ENCODE measurements at places on chromosomes 2 and 18.

- no peak for DNase-seq
Observed at GRCh38 chr2:222949690-222950323, 89.0 kb downstream of the ACSL3 start.

DNA sequence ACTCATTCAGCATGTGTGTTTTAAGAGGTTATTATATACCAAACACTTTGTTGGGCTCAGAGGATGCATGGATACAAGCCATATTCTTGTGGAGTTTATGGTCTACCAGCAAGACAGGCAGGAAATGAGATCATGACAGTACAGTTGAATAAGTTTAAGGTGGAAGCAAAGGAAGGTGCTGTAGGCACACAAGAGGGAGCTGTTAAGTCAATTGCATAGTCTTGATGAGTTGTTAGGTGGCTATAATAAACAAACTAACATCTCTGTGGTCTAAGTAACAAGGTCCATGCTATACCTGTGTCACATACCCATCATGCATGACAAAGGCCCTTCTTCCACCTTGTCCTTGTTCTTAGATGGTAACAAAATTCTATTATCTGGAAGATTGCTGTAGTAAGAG, 538.3 kb downstream of the CNTNAP5 start:
- no peak for DNase-seq

- DNase-seq = peak; percentile 90
Observed at GRCh38 chr2:190881598-190882410, 1.2 kb downstream of the GLS start.

DNA sequence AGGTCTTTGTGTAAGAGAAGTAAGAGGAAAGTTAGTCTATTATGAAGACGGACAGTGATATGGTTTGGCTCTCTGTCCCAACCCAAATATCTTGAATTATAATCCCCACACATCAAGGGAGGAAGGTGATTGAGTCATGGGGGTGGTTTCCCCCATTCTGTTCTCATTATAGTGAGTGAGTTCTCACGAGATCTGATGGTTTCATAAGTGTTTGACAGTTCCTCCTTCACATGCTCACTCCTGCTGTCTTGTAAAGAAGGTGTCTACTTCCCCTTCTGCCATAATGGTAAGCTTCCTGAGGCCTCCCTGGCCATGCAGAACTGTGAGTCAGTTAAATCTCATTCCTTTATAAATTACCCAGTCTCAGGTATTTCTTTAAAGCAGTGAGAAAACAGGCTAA, 67.6 kb downstream of the NEURL3 start:
- DNase-seq = no peak

- no peak for DNase-seq
Observed at GRCh38 chr2:223884399-223884798, 47.0 kb upstream of the AP1S3 start.

DNA sequence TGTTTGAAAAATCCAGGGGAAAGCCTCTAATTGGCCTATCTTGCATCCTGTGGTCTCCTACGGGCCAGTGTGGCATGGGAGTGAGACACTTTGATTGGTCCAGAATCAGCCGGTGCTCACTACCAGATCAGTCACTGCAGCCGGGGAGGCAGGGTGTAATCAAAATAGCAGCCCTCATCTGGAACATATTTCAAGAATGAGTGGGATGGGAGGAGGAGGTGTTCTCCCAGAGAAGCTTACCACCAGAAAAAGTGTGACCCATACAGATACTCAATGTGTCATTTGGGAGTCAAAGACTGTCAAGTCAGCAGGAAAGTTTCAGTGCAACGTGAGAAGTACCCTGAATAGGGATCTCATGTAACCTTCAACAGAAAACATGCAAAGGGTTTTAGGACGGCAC, 393.9 kb upstream of the SLC14A2 start:
- no peak for DNase-seq

- DNase-seq = no peak
Observed at GRCh38 chr2:16067866-16068551, 127.7 kb downstream of the MYCN start.

- no peak for DNase-seq
Observed at GRCh38 chr18:3154214-3154613, 65.6 kb downstream of the MYOM1 start.

Measured in SW 1271 (cell line).